ENCODE measurements at places on chromosomes 12 and 14.

- no peak for DNase-seq
These were observed 206.8 kb upstream of the BCL2L14 start for GRCh38 chr12:11863988-11864387.

GRCh38 chr12:132672678-132673077, 14.5 kb downstream of the POLE start:
- no peak for DNase-seq

GRCh38 chr14:101922866-101923265, 41.5 kb upstream of the DYNC1H1 start:
- no peak for DNase-seq

DNA sequence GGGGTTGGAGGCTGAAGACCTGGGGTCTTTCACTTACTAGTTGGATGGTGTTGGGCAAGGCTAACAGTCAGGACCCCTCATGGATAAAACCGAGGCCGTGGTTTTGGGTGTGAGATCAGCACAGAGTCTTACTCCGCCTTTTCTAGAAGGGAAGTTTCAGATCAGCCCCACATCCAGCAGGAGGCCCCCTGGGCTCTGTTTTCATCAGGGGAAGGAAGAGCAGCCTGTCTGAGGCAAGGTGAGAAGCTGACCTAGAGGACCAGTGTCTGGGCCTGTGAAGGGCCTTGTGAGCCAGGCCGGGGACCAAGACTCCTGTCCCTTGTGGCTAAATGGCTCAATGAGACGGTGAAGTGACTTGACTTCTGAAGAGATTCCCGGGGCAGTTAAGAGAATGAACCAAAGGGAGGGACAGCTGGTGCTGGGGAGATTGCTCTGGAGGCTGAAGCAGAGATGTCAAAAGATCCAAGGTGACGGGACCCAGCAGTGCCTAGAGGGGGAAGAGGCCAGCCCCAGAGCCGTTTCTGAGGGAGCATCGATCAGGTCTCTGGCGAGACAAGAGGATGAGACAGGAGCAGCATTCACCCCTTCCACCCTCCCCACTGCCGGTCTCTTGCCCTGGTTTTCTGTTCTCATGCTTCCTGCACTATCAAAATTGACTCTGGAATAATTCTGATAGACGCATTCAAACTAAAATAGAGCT, 40.1 kb upstream of the TSPAN9 start:
- no peak for DNase-seq

GRCh38 chr14:23373041-23373440, 432 bp downstream of the IL25 start:
- no peak for DNase-seq

DNA sequence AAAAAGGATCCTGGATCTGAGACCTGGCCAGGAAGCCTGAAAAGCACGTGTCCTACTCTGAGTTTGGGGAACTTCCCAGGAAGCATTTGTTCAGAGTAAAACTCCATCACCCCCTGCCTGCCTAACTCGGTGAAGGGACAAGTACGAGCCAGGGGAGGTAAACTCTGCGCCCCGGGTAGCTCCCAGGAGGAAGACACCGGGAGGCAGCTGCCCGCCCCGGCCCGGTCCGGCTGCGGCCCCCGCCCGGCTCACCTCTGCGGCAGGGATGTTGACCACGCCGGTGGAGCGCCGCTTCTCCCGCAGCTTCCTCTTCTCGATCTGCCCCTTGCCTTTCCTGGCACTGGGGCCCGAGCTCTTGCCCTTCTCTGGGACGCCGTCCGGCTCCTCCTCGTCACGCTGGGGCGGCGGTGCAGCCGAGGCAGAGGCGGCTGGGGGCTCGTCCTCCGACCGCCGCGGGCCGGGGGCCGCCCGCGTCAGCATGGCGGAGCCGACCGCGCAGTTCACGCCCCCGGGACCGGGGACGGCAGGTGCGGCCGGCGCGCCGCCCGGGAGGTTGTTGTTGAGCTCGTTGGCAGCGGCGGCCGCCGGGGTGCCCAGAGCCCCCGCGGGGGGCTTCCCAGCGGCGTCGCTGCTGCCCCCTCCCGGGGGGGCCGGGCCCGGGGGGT, 1.2 kb downstream of the PAWR start:
- no peak for DNase-seq
